Stimulated activated CD8-positive, alpha-beta memory T cell treated with anti-CD3 and anti-CD28 coated beads, Interleukin-15, amount 100 ng/mL, for 4 hours (primary cell): ENCODE measurements at places on chromosomes 5 and 9.

GRCh38 chr5:55692509-55692908 is 19.6 kb downstream of the SLC38A9 start:
- no peak for DNase-seq

- no peak for DNase-seq
Measured at GRCh38 chr9:95610006-95610785, 93.4 kb upstream of the PTCH1 start.

DNA sequence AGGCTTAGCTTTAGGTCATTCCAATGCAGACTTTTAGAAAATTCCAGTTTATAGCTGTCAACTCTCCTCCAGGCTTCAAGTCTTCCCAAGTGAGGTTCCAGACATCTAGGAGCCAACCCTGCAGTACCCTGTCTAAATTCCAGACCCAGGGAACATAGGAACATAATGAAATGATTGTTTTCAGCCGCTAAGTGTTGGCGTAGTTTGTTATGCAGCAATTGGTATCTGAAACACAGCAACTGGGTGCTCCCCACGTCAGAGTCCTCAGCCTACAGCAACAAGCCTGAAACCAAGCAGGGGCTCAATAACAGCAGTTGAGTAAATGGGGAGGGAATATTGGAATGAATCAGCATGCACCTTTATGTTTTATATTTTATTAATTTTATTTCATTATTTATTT is 66.8 kb downstream of the BOD1 start:
- no peak for DNase-seq

DNA sequence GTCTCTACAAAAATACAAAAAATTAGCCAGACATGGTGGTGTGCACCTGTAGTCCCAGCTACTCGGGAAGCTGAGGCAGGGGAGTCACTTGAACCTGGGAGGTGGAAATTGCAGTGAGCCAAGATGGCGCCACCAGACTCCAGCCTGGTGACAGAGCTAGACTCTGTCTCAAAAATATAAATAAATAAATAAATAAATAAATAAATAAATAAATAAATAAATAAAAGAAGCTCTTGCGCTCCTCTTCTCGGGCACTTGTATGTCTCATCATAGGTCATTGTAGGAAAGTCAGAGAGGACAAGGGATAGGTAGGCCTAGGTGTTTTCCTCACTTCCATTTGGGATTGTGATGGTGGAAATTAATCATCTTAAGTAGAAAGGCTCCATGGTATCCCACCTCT is 252.8 kb downstream of the PIK3R1 start:
- no peak for DNase-seq

GRCh38 chr9:19618816-19619215 is 170.0 kb downstream of the SLC24A2 start:
- DNase-seq, result no peak

GRCh38 chr5:93607367-93608258 is 24.6 kb downstream of the NR2F1 start:
- DNase-seq, result no peak

- no peak for DNase-seq
Measured at GRCh38 chr9:17068671-17069070, 66.2 kb upstream of the CNTLN start.

- no peak for DNase-seq
Measured at GRCh38 chr9:73182928-73183327, 31.3 kb downstream of the ANXA1 start.

DNA sequence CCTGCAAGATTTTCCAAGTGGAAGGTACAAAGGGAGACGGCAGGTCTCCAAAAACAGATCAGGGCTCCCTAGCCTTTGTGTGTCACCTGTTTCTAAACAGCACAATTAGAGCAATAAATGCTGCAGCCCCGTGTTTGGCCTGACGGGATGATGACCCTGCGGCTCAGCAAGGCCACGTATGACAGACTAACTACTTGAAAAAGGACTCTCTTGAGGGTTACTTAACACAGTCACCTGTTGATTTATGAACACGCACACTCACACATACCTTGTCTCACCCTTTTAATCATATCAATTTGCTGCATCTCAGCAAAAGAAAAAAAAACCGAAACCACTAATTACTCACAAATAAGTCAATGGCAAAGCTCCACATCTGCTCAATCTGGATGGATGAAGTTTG is 199.6 kb upstream of the GAS1 start:
- DNase-seq, result no peak

DNA sequence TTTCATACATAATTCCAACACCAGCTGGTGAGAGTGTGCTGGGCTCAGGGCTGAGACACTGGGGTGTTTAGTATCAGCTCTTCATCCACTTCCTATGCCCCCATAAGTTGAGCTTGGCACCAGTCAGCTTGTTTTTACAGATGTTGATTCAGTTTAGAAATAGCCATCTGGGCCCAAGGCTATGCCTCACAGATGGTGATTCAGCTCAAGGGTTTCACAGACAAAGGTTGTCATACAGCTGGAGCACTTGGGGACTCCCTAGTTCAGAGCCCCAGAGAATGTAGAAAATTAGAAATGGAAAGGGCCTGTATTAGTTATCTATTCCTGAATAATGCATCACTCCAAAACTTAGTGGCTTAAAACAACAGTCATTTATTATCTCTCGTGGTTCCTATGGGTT is 10.3 kb upstream of the CRHBP start:
- no peak for DNase-seq

DNA sequence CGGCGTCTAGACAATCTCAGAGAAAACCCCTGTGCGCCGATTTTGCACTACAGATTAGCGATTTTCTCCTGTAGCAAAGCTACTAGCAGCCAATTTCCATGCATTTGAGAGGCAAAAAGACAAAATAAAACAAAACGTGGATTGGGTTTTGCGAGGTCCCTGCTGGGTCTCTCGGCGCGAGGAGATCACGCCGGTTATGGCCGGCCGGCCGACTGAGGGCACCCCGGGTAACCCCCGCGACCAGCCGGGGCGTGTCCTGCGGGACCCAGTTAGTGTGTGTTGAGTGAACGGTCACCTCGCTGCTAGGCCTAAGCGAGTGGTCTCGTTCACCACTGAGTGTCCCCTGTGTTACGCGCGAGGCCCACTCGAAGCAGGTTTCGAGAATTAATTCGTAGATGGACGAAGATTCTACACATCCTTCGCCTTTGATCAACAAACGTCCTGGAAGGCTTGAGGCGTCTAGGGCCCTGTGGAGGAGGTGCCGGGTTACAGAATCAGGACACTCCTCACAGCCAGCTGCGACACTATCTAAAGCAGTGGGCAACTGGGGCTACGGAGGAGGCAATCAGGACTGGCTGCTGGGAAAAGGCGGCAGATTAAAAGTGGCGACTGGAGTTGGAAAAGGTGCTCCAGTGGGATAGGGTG is 764 bp upstream of the VDAC1 start:
- DNase-seq, result no peak

DNA sequence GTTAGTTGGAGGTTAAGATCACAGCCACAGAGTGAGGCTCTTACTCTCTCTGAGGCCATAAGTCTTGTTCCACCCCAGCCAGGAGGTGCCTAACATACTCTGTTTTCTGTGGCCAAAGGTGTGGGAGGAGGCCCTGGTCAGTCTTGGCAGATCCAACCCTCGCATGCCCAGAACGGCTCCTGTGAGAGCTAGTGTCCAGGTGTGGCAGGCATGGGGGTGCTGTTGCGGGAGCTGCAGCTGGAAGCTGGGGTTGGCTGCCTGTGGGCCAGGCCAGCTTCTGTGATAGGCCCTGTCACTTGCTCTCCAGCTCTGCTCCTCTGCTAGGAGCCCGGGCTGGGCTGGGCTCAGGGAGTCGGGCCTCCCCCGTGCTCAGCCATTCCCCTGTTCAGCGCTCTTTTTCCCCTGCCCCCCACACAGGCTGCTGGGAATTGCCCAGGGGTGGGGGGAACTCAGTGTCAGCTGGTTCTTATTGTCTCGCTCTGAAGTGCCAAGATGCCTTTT is 31.6 kb downstream of the IER5L start:
- no peak for DNase-seq

GRCh38 chr5:130337179-130337888 is 433.1 kb downstream of the CHSY3 start:
- DNase-seq, result no peak

GRCh38 chr9:17613758-17614157 is 34.9 kb downstream of the SH3GL2 start:
- DNase-seq, result no peak

GRCh38 chr5:122500245-122501088 is 188.4 kb downstream of the SNCAIP start:
- no peak for DNase-seq

GRCh38 chr9:105901514-105902109 is 207.3 kb downstream of the TMEM38B start:
- DNase-seq, result no peak

GRCh38 chr5:98975223-98975622 is 46.4 kb upstream of the CHD1 start:
- DNase-seq, result no peak

DNA sequence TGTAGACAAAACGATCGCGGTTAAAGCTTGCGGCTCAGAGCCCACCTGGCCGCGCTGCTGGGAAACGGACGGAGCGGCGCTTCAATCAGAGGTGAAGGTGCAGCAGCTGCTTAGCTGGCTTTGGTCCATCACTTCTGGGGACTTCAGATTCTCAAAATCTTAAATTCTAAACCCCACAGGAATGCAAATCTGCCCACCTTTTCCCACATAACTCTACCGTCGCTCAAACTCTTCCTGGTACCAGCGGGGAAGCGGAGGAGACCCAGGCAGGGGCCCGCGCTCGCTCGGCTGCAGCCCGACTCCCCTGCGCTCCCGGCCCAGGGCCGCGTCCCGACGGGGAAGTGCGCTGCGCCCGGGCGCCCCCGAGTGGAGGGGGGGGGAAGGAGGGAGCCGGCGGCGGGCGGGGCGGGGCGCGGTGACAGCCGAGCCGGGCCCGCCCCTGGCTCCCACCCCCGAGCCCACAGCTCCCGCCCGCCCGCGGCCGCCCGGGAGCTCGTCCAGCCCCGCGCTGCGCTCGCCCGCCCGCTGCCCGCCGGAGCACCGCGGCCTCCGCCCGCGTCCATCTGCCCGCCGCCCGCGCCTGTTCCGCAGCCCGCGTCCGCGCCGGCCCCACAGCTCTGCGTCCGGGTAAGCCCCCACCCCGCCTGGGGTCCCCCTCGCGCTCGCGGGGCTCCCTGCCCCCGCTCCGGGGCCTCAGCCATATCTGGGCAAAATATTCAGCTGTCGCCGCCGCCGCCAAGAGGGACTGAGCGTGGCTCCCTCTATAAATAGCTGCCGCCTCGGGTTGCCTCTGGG is at the start of gene TMOD1:
TSS of gene TMOD1 (plus strand) at position 490 of the 795 bp plus-strand sequence. CDS start 22,523 bp downstream, outside the sequence.
- DNase-seq, result no peak

GRCh38 chr9:72188232-72188631 is 39.0 kb downstream of the GDA start:
- DNase-seq, result no peak

DNA sequence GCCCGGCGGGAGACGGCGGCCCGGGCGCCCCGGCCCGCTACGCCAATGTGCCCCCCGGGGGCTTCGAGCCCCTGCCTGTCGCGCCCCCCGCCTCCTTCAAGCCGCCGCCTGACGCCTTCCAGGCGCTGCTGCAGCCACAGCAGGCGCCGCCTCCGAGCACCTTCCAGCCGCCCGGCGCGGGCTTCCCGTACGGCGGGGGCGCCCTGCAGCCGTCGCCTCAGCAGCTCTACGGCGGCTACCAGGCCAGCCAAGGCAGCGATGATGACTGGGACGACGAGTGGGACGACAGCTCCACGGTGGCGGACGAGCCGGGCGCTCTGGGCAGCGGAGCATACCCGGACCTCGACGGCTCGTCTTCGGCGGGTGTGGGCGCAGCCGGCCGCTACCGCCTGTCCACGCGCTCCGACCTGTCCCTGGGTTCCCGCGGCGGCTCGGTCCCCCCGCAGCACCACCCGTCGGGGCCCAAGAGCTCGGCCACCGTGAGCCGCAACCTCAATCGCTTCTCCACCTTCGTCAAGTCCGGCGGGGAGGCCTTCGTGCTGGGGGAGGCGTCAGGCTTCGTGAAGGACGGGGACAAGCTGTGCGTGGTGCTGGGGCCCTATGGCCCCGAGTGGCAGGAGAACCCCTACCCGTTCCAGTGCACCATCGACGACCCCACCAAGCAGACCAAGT is 723 bp downstream of the SNX18 start:
- DNase-seq, result no peak

DNA sequence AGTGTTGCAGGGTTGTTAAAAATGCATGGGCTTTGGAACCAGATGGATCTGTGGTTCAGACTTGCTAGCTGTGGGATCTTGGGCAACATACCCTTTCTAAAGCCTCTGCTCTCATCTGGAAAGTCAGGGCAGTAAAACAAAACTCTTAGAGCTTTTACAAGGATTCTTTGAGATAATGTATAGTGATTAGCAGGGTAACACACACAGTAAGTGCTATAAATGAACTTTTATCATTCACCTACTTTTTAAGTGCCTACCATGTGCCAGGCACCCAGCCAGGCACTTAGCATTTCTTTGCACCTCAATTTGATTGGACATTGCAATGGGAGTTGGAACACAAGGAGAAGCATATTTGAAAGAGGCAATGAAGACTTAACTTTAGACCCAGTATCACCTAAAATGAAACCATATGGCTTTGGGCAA is 208.6 kb upstream of the PAPPA start:
- no peak for DNase-seq

GRCh38 chr5:54217826-54218503 is 92.4 kb downstream of the ARL15 start:
- DNase-seq, result no peak

GRCh38 chr9:116468793-116469527 is 218.1 kb upstream of the TRIM32 start:
- no peak for DNase-seq

DNA sequence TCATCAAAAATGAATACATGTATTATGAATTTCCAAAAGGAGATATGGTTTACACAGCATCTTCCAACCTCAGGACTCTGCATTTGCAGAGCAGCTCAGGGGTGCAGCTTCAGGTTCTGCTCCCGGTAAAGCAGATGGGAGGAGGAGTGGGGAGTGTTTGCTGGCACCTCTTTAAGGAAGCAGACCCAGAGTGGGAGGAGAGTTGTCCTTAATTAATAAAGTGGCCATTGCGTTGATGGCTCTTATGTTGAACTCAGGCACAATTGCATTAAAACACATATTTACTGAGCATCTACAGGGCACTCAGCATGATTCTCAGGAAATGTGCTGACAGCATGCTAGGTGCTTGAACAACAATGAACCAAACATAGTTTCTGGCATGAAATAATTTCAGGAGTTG is 121.0 kb downstream of the PDZD2 start:
- DNase-seq, result no peak

DNA sequence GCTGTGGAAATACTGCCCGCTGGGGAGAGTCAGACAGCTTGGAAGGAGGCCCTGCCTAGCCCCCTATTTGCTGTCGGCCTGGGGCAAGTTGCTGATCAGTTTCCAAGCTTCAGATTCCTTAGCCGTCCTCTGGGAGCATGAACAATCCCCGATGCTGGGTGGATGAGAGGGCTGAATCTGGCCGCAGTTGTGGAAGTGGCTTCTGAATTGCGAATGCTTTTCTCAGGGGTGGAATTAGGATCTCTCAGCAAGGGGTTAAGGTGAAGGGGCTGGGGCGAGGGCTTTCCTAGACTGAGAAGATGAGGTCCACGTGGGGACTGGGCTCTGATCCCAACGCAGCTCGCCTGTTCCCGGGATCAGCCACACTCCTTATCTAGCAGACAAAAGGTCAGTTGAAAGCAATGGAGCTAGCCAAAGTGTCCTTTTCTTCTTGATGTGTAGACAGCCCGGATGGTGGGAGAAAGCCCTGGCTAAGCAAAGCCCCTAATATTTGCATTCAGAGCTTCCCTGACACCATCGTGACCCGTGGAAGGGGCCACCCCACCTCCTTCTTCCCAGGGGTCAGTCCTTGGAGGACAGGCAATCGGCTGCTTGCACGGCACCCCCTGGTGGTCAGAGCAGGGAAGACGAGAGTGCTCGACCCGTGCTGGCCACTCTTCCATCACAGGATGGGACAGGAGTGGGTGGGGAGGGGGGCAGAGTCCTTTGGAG is 54.9 kb downstream of the COL15A1 start:
- no peak for DNase-seq

GRCh38 chr5:149297340-149298025 is 25.8 kb downstream of the AFAP1L1 start:
- DNase-seq, result no peak
